Activated naive CD4-positive, alpha-beta T cell treated with anti-CD3 and anti-CD28 coated beads for 36 hours (primary cell): ENCODE measurements at places on chromosomes 12 and 14. TPM values are rescaled to one million over a fixed set of nuclear protein-coding genes. Genes with fewer than 3 reads are reported as not detected.

DNA sequence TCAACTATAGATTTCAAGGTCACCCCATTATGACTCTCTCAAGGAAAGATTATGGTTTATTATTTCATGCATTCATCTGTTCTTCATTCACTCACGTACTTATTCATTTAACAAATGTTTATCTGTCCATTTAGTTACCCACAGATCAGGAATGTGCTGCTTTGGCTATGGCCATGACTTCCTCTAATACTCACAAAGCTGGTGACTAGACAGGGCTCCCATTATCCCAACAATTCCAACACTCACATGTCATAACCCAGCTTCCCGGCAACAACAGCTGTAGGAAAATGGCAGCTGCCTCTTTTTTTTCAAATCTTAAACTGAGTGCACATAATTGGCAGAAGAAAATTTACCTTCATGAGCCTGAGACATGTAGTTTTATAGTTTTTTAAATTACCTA, 190.8 kb upstream of the CCDC196 start:
- no peaks in the 10 kb centered on the region for H3K36me3 ChIP-seq
- H3K27me3 ChIP-seq, result no peaks in the 10 kb centered on the region
- H3K4me1 ChIP-seq, result no peaks in the 10 kb centered on the region
- no peak overlapping the region for H3K4me3 ChIP-seq
- DNase-seq, result no peak
- no peak overlapping the region for H3K27ac ChIP-seq

DNA sequence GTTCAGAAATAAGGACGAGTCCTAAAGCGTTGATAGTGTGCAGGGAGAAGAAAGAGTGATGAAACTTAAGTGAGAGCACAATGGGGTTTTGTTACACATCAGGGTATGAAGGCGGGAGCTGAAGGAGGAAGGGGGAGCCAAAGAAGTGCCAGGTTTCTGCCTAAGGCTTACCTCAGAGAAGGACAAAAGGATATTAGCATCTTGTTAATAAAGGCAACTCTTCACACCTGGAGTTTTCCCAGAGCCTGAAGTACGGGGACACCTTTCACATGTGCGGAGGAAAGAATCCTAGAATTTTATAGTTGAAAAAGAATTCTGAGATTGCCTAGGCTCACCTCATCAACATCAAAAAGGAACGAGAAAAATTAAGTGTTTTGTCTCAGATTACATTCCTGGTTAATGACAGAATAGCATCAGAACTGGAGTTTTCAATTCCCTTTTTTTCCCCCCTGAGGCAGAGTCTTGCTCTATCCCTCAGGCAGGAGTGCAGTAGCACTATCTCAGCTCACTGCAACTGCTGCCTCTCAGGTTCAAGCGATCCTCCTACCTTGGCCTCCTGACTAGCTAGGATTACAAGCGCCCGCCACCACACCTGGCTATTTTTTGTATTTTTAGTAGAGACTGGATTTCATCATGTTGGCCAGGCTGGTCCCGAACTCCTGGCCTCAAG, 2.2 kb upstream of the SAV1 start:
- H3K36me3 ChIP-seq, result no peaks in the 10 kb centered on the region
- no peak overlapping the region for H3K4me3 ChIP-seq
- H3K27ac ChIP-seq, result no peak overlapping the region

- H3K27ac ChIP-seq, result no peak overlapping the region
- H3K4me1 ChIP-seq, result no peaks in the 10 kb centered on the region
- H3K36me3 ChIP-seq, result no peaks in the 10 kb centered on the region
- DNase-seq, result peak; percentile 21
- H3K27me3 ChIP-seq, result no peaks in the 10 kb centered on the region
Observed at GRCh38 chr12:52390739-52391617, 5.5 kb upstream of the KRT84 start.

GRCh38 chr14:73427516-73428264, 30.7 kb downstream of the NUMB start:
- DNase-seq, result no peak
- no peak overlapping the region for H3K4me3 ChIP-seq
- no peaks in the 10 kb centered on the region for H3K27me3 ChIP-seq
- no peak overlapping the region for H3K27ac ChIP-seq
- no peaks in the 10 kb centered on the region for H3K36me3 ChIP-seq

GRCh38 chr12:116210131-116210530, 67.4 kb downstream of the MED13L start:
- no peak overlapping the region for H3K4me3 ChIP-seq
- peaks cover 59% of the 10 kb centered on the region for H3K4me1 ChIP-seq
- H3K27me3 ChIP-seq, result no peaks in the 10 kb centered on the region

The SERPINA4 gene
- not detected for total RNA-seq

The CCDC177 gene
- total RNA-seq, result not detected

The TEX52 gene
- total RNA-seq, result not detected

The LIMA1 gene
- total RNA-seq, result 16.5 TPM

The TSPAN8 gene
- total RNA-seq, result not detected

The PTPRB gene
- total RNA-seq, result not detected

The PDE3A gene
- total RNA-seq, result not detected

The GLIPR1L1 gene
- not detected for total RNA-seq
